ENCODE measurements at places on chromosomes 2 and 18.

- no peak for DNase-seq
These were observed 1.2 kb upstream of the TRAPPC8 start for GRCh38 chr18:31943878-31944816.

GRCh38 chr2:143802871-143803650 lies 673.8 kb downstream of the ARHGAP15 start:
- no peak for DNase-seq

DNA sequence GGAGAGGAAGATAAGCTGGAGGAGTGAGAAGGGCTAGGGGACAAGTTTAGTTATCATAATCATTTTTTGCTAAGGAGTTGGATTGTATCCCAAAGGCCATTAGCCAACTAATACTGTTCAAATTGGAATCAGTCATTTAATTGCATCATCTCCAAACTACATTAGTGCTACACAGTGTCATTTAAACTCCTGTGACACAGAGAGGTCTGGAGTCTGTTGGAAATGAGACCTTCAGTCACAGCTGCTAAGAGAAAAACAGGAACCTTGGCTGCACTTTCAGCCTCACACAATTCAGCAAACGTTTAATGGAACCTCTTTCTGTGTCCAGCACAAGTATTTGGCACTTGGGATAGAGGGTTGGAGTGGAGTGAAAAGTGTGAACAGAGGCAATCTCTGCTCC lies 175.5 kb upstream of the MGAT5 start:
- DNase-seq: no peak

GRCh38 chr2:138654146-138654545 lies 126.0 kb downstream of the NXPH2 start:
- no peak for DNase-seq

DNA sequence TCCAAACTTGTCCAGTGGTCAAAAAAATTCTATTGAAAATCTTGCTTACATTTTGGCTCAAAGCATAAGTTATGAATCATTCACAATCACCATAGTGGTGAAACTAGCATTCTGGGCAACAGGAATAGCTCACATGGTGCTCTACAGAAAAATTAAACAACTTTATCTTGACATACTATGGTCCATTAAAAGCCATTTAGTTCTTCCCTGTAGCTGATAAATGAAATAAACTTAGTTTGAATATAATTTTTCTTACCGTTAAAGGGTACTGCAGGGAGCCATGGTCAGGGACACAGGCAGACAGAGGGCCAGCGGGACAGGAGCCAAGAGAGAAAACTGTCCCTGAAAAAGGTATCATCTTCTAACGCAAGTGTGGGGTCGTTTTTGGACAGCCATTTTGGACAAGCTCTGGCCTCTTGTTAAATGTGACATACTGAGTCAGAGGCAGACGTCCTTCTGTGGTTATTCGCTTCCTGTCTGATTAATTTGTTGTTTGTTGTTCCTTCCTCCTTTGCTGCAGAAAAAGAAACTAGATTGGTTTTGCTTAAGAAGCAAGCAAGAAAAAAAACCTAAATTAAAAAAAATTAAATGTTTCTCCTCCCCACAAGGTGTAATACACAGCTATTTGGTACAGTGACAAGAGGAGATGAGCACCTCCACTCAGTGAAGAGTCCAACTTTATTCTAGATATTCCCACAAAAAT lies at the start of gene WIPF1:
Gene WIPF1 (minus strand): TSS at position 460 of the 703 bp plus-strand sequence. CDS start 12,231 bp downstream, outside the sequence.
- peak; percentile 62 for DNase-seq

DNA sequence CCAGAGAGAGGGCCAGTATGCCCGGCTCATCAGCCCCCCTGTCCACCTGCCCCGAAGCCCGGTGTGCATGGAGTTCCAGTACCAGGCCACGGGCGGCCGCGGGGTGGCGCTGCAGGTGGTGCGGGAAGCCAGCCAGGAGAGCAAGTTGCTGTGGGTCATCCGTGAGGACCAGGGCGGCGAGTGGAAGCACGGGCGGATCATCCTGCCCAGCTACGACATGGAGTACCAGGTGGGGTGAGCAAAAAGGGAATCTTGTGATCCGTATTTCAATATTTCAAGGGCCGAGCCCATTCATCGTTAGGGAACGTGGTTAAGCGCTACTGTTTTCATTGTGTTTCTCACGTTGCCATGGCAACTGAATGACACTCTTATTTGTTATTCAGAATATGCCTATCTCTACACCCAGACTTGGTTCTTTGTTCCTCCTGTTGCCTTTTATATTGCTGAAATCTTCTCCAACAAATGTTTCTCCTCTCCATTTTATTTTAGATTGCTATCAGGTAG lies 81.5 kb downstream of the NRP2 start:
- no peak for DNase-seq

GRCh38 chr18:46009125-46009840 lies 42.2 kb upstream of the EPG5 start:
- DNase-seq: no peak

- DNase-seq: no peak
These were observed 510.1 kb upstream of the SLC8A1 start for GRCh38 chr2:40962026-40962425.

DNA sequence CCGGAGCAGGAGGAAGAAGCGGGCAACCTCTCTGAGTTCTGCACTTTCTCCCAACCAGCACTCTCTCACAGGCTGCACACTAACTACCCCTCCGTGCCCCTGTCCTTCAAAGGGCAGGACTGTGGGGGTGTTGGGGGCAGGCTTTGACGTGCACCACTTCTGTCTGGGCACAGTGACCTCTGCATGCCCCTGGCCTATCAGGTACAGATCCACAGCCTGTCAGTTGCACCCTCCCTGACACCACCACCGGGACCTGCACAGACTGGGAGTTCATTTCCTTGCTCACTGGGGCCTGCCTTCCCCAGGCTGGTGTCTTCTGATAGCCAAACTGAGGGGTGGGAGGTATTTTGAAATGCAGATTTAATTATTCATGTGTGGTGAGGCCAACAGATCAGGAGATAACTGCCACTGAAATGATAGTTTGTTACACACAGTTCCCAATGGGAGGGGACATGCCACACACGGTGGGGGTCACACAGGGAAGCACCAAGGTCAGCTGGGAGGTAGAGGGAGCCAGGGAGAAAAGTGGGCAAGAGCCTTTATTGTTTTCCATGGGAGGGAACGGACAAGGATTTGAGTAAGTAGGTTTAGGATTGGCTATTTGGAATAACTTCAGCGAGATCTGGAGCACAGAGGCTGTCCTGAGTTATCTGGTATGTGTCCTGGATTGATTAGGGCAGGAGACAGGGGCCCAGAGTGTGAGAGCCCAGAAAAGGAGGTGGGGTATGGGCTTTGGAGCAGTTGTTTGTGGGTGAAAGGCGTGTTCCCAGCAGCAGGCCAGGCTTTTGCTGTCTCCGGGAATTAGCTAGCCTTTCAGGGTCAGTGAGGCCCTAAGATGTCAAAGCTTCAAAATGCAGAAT lies 251.6 kb downstream of the AFF3 start:
- no peak for DNase-seq

- DNase-seq: no peak
These were observed 274.9 kb upstream of the LRRTM4 start for GRCh38 chr2:77797088-77797487.

- DNase-seq: no peak
These were observed 809.2 kb upstream of the SOX11 start for GRCh38 chr2:4882941-4883340.

DNA sequence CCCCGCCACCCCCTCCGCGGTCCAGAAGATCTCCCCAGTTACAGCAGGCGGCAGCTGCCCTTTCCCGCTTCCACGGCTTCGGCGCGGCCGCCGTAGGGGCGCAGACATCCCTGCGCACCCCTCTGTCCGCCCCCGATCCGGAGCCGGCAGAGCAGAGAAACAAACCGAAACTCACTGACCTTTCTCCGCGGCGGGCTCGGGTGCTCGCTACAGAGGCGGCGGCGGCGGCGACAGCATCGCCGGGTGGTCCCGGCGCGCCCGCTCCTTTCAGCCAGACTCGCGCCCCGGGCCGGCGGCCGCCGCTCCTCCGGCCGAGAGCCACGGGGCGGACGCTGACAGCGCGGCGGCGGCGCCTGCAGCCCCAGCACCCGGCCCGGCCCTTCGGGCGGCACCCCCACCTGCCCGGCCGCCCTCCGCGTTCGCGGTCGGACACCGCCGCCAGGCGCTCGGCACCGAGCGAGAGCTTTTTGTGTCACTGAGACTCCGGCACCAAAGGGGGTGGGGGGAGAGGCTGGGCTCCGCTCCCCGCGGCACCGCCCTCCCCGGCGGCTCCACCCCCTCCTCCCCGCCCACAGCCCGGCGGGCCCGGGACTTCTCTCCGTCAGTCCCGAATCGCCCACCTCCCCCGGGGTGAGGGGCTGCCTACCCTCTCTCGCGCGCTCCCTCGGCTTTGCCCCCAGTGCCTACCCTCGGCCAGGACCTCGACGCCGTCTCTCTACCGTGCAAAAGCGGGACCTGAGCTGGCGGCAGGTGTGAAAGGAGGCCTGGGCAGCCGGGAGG lies 1.4 kb upstream of the RNF152 start:
- peak; percentile 59 for DNase-seq

- no peak for DNase-seq
These were observed 30.3 kb downstream of the SOCS6 start for GRCh38 chr18:70319187-70319586.

DNA sequence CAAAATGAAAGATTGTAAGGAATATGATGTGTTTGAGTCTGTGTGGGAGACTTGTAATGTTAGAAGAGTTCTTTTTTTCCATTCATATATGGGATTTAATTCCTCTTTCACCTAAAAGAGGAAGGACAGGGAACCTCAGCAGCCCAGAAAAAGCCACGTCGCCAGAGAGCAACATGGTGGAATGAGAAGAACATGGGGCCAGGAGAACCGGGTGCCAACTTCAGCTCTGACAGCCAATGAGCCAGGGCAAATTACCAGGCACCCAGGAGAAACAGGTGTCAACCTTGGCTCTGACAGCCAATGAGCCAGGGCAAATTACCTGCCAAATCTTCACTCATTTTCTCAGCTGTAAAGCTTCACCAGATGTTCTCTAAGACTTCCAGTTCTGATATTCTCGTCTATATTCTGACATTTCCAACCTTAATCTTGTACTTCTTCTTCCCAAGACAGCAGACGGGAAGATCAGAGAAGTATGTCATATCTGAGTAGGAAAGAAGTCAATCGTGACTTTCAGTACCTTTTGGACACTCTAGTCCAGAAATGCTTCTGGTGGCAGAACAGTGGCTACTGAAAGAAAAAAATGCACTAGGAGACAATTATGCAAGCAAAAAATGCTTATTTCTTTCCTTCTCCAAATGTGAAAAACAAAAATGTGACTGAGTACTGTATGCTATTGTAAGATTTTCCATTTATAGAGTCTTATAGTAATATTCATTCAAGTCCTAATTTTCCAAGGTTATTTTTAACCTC lies 79.2 kb upstream of the COL5A2 start:
- no peak for DNase-seq

DNA sequence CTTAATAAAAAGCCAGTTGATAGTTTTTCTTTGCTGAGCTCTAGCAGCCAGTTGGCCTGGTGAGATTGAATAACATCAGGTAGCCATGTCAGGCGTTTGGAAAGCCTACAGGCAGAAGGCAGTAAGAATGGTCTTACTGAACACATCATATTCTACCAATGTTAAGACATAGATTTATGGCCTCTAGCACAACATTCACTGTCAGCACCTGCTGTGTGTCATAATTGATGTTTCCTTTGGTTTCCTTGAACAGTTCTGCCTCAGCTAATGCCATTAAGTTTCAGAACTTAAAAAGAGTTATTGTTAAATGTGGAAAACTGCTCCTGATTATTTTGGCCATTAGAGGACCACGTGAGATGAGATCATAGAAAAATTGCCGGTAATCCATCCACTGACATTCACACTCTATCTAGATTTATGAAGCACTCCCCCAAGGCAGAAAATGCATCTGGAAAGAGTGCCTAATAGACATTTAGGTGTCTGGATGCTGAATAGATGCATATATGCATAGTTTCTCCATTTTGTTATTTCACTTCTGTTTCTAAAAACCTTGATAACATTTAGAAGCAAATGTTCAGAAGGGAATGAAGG lies 434.7 kb downstream of the PTPRM start:
- DNase-seq: no peak
